ENCODE measurements at places on chromosomes 16 and 17.
A peak's percentile ranks its signal among the peaks of the same experiment; 100 is the strongest.

- DNase-seq: no peak
Measured at GRCh38 chr16:48231727-48232492, 12.2 kb upstream of the LONP2 start.

DNA sequence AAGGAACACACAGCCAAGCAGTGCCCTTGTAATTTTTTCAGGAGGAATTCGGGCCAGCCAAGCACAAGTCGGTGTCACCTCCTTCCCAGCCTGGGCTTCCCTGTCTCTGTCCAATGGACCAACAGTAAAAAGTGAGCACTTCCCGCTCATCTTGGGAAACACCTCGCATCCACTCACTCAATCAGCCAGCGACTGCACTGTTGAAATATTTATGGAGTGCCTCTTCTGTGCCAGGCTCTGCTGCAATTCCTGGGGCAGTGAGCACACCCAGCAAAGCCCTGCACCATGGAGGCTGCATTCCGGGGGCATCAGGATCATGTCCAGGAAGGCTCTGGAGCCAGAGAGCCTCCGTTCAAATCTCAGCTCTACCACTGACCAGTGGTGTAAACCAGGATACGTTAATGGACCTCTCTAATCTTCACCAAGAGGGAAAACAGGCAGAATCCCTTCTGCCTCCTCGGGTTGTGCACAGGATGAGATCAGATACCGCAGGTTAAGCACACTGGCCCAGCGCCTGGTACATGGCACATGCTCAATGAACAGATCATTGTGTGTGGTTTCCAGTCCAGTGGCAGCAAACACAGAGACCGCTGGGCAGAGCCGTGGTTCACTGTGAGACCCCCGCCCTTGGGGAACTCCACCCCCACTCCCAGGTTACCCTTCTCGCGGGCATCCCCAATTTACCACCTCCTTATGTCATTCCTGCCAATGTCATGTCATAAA is 194.3 kb downstream of the ZNF423 start:
- no peak for DNase-seq

DNA sequence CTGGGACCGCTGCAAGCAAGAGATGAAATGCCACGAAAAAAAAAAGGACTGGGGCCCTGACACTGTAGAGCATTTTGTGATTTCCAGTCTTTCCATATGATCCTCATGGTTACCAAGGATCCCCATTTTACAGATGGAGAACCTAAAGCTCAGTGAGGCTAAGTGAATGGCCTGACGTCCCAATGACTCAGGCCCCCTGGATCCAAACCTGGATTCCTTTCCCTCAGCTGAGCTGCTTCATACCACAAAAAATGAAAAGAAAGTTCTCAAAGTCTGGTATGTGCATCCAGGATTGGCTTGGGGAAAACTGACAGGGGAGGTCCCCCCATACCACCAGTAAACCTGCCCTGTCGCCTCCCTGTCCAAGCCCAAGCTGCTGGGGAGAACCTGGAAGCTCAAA is 80.5 kb downstream of the TEX14 start:
- no peak for DNase-seq

DNA sequence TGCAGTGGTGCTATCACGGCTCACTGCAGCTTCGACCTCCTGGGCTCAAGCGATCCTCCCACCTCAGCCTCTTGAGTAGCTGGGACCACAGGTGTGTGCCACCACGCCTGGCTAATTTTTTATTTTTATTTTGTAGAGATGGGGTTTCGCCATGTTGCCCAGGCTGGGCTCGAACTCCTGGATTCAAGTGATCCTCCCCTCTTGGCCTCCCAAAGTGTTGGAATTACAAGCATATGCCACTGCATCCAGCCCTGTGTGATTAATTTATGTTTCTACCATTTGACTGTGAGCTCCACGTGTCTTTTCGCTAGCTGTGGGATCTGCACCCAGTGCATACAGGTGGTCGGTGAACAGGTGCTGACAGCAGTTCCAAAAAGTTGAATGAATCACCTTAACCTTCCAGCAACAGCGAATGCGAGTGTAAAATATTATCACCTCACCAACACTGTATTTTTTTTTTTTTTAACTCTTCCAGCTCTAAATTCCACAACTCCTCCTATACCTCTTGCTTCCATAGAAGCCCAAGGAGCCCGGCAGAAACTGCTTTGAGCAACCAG is 484 bp upstream of the NUDT7 start:
- no peak for DNase-seq

GRCh38 chr16:14013145-14013570 is 58.0 kb upstream of the MRTFB start:
- no peak for DNase-seq

- peak; percentile 14 for DNase-seq
Measured at GRCh38 chr16:57013229-57013628, 23.9 kb downstream of the NLRC5 start.

DNA sequence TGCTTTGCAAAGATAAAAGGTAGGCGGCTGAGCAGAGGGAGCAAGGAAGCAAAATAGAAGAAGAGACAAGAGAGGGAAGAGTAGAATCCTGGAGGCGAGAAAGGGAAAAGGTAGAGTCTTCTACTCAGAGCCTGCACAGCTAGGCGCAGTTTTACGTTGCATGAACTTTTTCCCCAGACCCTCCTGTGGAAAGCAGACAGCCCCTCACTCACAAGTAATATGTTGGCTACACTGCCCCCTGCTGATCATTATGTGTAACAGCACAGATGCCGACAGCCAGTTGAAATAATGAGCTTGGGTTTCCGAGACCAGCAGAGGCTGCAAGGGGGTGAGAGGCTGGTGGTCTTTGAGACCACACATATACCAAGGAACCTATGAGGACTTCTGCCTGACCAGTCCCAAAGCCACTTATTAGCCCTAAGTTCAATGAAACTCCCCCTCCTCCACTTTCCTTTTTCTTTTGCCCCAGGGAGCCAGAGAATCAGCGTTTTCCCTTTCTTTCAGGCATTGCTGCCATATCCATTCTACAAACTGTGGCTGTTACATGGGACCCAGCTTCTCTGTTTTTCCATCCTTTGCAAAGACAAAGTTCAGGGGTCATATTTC is 22.5 kb upstream of the CMTR2 start:
- no peak for DNase-seq

DNA sequence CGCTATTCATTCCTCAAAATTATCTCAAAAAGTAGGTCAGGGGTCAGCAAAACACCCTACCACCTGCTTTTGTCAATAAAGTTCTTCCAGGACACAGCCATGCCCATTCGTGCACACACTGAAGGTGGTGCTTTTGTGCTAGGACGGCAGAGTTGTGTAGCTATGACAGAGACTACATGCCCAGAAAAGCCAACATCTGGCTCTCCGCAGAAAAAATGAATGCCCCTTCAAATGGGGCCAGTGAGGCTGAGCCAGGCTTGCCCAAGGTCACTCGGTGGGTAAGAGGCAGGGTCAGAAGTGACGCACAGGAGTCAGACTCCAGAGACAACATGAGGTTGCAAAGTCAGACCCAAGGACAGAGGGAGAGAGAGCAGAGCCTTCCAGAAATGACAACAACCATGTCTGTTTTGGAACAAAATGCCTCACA is 200.1 kb downstream of the XYLT1 start:
- no peak for DNase-seq

- DNase-seq: no peak
Measured at GRCh38 chr16:13517841-13518240, 402.1 kb upstream of the ERCC4 start.

DNA sequence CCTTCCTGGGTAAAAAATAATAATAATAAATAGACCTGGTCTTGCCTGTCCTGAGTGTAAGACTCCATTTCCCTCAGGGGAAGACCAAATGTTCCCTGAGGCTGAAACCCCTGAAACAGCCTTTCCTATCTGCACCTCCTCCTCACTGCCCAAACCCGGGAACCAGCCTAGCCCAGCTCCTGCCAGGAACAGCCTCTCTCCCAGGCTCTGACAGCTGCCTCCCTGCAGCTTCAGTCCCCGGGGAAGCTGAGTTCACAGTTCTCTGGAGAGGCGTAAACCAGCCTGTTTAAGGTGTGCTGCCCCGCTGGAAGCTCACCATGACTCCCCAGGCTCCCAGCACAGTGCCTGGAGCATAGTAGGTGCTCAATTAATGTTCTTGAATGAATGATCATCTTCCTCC is 7.3 kb upstream of the CDT1 start:
- no peak for DNase-seq

GRCh38 chr17:48283411-48283810 is 146.6 kb downstream of the SKAP1 start:
- no peak for DNase-seq

DNA sequence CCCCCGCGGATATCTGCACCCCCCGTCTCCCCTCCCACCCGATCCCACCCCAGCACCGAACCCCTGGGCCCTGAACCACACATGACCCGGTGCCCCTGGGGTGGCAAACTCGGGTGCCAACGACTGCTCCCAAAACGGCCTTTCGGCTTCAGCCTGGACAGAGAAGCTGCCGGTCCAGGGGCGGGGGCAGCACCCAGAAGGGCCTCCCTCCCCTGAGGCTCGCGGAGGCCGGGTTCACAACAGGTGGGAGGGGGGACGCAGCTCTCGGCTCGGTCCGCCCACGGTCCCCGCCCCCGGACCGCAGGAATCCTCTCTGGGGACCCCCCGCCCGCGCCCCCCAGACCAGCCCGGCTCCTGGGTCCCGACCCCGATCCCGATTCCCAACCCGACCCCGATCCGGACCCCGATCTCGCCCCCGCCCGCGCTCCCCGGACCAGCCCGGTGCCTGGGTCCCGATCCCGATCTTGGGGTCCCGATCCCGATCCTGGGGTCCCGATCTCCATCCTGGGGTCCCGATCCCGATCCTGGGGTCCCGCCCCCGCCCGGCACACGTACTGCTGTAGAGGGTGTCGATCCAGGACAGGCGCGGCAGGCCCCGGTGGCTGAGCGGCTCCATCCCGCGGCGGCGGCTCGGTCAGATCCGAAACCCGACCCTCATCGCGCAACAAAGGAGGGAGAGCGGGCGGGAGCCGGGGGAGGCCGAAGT is 516 bp downstream of the ABR start:
- no peak for DNase-seq

GRCh38 chr17:79771276-79771675 is 6.7 kb upstream of the CBX2 start:
- no peak for DNase-seq

GRCh38 chr17:31558748-31559583 is 167.5 kb downstream of the RAB11FIP4 start:
- DNase-seq: peak; percentile 53

- no peak for DNase-seq
Measured at GRCh38 chr17:40436636-40437035, 6.6 kb upstream of the IGFBP4 start.

DNA sequence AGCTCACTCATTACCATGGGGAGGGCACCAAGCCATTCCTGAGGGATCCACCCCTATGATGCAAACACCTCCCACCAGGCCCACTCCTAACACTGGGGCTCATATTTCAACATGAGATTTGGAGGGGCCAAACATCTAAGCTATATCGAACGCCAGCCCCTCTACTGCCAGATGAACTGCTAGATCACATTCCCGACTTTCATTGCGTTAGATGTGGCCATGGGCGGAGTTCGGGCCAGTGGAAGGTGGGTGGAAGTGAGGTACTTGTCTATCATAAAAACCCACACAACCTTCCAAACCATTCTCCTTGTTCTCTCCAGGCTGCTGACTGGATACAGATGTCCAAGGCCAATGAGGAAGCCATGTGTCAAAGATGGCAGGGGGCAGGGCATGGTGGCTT is 27.0 kb upstream of the ANKRD40CL start:
- no peak for DNase-seq

DNA sequence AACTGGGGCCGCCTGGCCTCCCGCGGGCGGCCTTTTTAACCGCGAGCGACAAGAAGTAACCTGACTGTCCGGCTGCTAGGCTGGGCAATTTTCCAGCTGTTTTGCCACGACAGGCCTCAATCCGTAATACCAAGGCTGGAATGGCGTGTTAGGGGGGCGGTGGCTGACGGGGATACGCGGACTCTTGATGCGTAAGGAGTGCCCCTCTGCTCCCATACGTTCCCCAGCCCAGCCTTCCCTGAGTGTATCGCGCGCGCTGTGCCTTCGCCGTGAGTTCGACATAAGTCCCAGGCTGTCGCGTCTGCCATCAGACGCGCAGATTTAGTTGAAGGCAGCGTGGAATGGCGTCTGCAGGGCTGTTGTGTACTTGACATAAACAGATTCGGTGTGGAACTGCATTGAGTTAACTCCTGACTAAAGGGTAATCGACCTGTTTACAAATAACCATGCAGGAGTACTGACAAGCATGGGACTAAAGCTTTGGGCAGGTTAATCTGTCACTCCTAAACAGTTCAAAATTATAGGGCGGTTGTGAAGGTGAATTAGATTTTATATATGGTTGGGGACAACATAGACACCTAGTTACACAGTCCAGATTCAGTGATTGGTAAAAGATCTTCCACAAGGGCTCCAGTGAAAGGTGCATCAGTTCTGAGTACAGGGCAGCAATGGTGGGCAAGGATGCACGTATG is 16.6 kb upstream of the ERN1 start:
- peak; percentile 26 for DNase-seq

GRCh38 chr17:61492759-61493526 is 40.7 kb downstream of the TBX4 start:
- no peak for DNase-seq

GRCh38 chr16:11977376-11978041 is 975 bp downstream of the SNX29 start:
- peak; percentile 45 for DNase-seq

GRCh38 chr16:30049871-30050270 is 15.7 kb upstream of the ALDOA start:
- no peak for DNase-seq

GRCh38 chr17:2174468-2175293 is 119.8 kb downstream of the HIC1 start:
- no peak for DNase-seq

DNA sequence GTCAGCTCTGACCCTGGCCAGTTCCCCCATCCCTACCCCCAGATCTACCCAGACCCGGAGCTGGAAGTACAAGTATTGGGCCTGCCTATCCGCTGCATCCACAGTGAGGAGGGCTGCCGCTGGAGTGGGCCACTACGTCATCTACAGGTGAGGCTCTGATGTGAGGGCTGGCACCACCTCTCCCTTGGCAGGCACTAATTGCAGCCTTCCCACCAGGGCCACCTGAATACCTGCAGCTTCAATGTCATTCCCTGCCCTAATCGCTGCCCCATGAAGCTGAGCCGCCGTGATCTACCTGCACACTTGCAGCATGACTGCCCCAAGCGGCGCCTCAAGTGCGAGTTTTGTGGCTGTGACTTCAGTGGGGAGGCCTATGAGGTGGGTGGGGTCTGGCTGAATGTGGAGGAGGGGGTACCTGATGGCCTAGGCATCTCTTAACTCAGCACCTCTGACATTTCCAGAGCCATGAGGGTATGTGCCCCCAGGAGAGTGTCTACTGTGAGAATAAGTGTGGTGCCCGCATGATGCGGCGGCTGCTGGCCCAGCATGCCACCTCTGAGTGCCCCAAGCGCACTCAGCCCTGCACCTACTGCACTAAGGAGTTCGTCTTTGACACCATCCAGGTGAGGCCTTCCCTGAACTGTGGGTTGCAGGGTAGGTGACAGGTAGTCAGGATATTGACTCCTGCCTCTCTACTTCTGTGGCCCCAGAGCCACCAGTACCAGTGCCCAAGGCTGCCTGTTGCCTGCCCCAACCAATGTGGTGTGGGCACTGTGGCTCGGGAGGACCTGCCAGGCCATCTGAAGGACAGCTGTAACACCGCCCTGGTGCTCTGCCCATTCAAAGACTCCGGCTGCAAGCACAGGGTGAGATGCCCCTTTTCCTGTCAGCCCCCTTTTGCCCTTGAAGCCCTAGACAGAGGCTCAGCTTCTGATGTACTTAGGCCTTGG is 4.3 kb downstream of the TRAF4 start:
- no peak for DNase-seq

GRCh38 chr17:74358697-74359096 is 3.0 kb downstream of the BTBD17 start:
- DNase-seq: no peak
